ENCODE measurements at places on chromosomes 6 and 20.

- DNase-seq, result peak; percentile 28
- H3K27ac ChIP-seq, result no peak overlapping the region
- no peaks in the 10 kb centered on the region for H3K36me3 ChIP-seq
These were observed 115.8 kb downstream of the MANEA start for GRCh38 chr6:95693108-95693507.

GRCh38 chr20:33091693-33092092 is 12.2 kb downstream of the BPIFB4 start:
- H3K4me1 ChIP-seq, result no peaks in the 10 kb centered on the region
- no peak for DNase-seq
- H3K27ac ChIP-seq, result no peak overlapping the region
- no peak overlapping the region for H3K4me3 ChIP-seq
- no peaks in the 10 kb centered on the region for H3K36me3 ChIP-seq

DNA sequence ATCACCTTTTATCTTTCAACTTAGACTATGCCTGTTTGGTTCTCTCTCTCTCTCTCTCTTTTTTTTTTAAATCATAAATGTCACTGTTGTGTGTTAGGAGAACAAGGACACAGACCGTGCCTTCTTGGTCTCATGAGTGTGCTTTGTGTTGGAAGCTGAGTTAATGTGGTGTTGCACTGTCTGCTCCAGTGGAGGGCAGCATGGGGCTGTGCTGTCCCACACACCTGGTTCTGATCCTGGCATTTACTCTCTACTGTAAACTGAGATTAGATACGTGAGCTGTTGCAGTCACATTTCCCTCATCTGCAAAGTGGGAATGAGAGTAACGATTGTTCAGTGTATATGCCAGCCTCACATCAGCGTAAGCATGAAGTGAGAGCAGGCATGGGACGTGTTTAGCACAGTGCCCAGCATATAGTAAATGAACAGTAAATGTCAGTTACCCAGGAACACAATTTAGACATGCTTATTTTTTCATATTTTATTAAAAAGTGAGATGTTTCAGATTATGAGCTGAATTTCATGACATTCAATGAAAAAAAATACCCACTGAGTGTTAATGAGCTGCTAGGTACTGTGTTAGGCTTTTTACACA is 161.1 kb downstream of the FARS2 start:
- H3K27ac ChIP-seq, result no peak overlapping the region
- no peaks in the 10 kb centered on the region for H3K36me3 ChIP-seq
- no peaks in the 10 kb centered on the region for H3K27me3 ChIP-seq
- peak; percentile 72 for DNase-seq
- no peaks in the 10 kb centered on the region for H3K4me1 ChIP-seq
- no peak overlapping the region for H3K4me3 ChIP-seq

DNA sequence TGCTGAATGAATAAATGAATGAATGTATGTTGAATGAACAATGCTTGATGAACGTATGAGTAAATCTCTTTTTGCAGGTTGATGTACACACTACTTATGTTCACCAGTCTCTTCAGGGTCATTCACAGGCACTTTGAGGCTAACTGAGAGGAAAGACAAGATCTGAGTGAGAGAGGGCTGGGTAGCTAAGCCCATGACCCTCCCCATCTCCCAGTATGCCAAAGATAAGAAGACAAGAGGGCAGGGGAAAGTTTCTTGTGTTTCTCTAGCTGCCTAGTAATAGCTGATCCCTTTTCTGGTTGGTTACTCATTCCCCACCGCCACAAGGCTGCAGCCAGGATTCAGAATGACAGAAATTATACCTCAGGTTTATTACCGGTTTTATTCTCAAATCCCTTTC is 90.7 kb downstream of the CEP57L1 start:
- H3K4me3 ChIP-seq, result no peak overlapping the region
- no peak overlapping the region for H3K27ac ChIP-seq
- no peaks in the 10 kb centered on the region for H3K36me3 ChIP-seq
- H3K4me1 ChIP-seq, result peaks cover 11% of the 10 kb centered on the region

- H3K27ac ChIP-seq, result no peak overlapping the region
- H3K4me1 ChIP-seq, result peaks cover 6% of the 10 kb centered on the region
- H3K36me3 ChIP-seq, result no peaks in the 10 kb centered on the region
- no peak for DNase-seq
- H3K27me3 ChIP-seq, result no peaks in the 10 kb centered on the region
These were observed 151.6 kb upstream of the KCNG1 start for GRCh38 chr20:51174536-51174935.

DNA sequence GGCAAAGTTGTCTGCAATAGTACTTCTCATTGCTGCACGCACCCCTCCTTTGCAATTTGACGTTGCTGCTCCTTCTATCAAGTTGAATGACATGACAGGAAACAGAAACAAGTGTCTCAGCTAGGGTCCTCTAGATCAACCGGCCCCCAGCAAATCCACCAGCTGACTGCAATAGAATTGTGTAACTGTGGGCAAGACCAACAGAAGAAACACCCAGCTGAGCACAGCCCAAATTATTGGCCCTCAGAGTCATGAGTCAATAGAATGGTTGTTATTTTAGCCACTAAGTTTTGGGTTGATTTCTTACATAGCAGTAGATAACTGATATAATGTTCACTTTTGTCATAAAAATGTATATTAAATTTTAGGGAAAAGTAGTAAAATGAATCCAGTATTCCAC is 202.7 kb downstream of the MAFB start:
- DNase-seq, result no peak
- H3K27me3 ChIP-seq, result no peaks in the 10 kb centered on the region
- H3K4me1 ChIP-seq, result no peaks in the 10 kb centered on the region
- no peaks in the 10 kb centered on the region for H3K36me3 ChIP-seq
- no peak overlapping the region for H3K4me3 ChIP-seq
- no peak overlapping the region for H3K27ac ChIP-seq

DNA sequence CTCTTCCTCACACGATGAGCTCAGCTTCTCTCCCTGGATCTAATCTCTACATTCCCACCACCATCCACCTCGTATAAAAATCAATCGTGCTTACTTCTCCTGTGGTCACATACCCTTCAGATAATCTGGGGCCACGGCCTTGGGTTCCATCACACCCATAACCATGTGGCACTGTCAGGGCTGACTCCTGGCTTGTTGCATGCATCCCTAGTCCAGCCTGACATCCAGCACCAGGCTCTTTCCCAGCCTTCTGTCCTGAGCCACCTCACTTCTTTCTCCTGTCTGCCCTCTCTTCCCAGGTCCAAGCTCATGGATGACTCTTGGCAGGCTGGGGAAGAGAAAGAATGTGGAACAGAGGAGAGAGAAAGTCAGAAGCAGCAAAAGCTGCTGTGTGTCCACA is 199.8 kb downstream of the BACH2 start:
- no peak overlapping the region for H3K27ac ChIP-seq
- no peaks in the 10 kb centered on the region for H3K4me1 ChIP-seq
- no peak for DNase-seq

- no peaks in the 10 kb centered on the region for H3K36me3 ChIP-seq
- peak; percentile 42 for DNase-seq
- H3K27me3 ChIP-seq, result no peaks in the 10 kb centered on the region
These were observed 13.3 kb downstream of the PLCG1 start for GRCh38 chr20:41150664-41151063.

DNA sequence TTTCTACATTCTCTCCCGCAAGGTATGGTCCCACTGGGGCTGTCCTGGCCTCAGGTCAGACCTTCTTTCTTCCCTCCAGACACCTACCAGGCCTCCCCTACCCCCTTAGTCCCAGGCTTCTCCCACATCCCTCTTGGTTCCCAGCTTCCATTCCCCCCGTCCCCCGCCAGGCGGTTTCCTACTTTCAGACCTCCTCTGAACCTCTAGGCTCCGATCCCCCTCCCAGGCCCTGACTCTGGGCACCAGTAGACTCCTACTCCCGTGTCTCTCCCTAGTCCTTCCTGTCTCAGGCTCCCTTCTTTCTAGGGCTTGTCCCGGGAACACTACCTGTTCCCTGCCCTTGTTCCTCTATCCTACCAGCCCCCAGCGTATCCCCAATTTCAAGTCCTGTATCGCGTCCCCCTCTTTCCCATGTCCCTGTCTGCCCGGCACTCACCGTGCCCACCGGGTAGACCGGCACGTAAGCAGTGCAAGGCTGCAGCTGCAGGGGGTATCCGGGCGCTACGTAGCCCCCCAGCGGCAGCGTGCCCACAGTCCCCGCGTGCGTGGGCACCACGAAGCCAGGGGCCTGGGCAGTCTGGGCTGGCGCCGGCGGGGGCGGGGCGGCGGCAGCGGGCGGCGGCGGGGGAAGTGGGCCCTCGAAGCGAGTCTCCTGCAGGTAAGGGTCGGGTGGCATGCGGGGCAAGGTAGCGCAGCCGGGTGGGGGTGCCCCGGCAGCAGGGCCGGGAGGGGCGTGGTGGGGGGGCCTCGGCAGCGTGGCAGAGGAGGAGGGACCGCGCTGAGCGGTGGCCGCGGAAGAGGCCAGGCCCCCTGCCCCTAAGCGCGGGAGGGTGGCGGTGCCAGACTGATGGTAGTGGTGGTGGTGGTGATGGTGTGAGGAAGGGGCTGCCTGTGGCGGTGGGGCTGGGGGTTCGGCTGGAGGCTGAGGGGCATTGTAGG is 1.5 kb downstream of the PRRT1 start:
- peaks cover 24% of the 10 kb centered on the region for H3K4me1 ChIP-seq
- H3K27ac ChIP-seq, result no peak overlapping the region
- no peaks in the 10 kb centered on the region for H3K36me3 ChIP-seq
- H3K27me3 ChIP-seq, result no peaks in the 10 kb centered on the region

DNA sequence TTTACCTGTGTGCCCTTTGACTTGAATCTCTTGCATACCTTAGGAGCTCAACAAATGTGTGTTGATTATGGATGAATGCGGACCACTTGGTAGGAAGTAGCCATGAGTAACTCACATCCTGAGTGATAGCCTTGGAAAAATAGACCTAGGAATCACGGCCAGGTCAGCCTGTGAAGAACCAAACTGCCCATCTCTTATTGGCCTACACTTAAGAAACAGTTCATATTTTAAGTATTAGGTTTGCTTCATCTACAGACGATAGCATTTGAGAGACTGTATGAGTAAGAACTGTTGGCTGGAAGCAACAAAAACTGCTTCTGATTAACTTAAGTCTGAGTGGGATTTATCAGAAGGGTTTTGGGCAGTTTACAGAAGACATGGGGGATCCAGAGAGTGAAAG is 320.1 kb upstream of the PRND start:
- H3K4me3 ChIP-seq, result no peak overlapping the region
- no peaks in the 10 kb centered on the region for H3K36me3 ChIP-seq
- H3K27me3 ChIP-seq, result no peaks in the 10 kb centered on the region
- DNase-seq, result peak; percentile 2
- H3K4me1 ChIP-seq, result no peaks in the 10 kb centered on the region

- no peak overlapping the region for H3K4me3 ChIP-seq
- no peaks in the 10 kb centered on the region for H3K4me1 ChIP-seq
- DNase-seq, result no peak
- no peaks in the 10 kb centered on the region for H3K36me3 ChIP-seq
- no peaks in the 10 kb centered on the region for H3K27me3 ChIP-seq
These were observed 15.1 kb downstream of the ACSS1 start for GRCh38 chr20:25042531-25043498.

GRCh38 chr6:105458551-105458950 is 55.7 kb upstream of the PREP start:
- no peaks in the 10 kb centered on the region for H3K36me3 ChIP-seq
- no peaks in the 10 kb centered on the region for H3K4me1 ChIP-seq
- no peak for DNase-seq
- no peak overlapping the region for H3K4me3 ChIP-seq

GRCh38 chr6:15493437-15494168 is 169.2 kb downstream of the DTNBP1 start:
- peaks cover 11% of the 10 kb centered on the region for H3K4me1 ChIP-seq
- no peaks in the 10 kb centered on the region for H3K27me3 ChIP-seq
- peak; percentile 56 for DNase-seq
- no peak overlapping the region for H3K4me3 ChIP-seq

- H3K27ac ChIP-seq, result no peak overlapping the region
- H3K4me3 ChIP-seq, result no peak overlapping the region
- H3K36me3 ChIP-seq, result no peaks in the 10 kb centered on the region
- no peaks in the 10 kb centered on the region for H3K27me3 ChIP-seq
- no peak for DNase-seq
- no peaks in the 10 kb centered on the region for H3K4me1 ChIP-seq
These were observed 442.2 kb downstream of the RNF144B start for GRCh38 chr6:18829272-18829870.

GRCh38 chr6:33316603-33317418 is 733 bp downstream of the ZBTB22 start:
- peaks cover 5% of the 10 kb centered on the region for H3K4me1 ChIP-seq
- H3K27me3 ChIP-seq, result no peaks in the 10 kb centered on the region
- H3K27ac ChIP-seq, result no peak overlapping the region
- H3K4me3 ChIP-seq, result no peak overlapping the region

- H3K4me1 ChIP-seq, result no peaks in the 10 kb centered on the region
- no peaks in the 10 kb centered on the region for H3K27me3 ChIP-seq
- no peak overlapping the region for H3K4me3 ChIP-seq
- no peaks in the 10 kb centered on the region for H3K36me3 ChIP-seq
These were observed 269.9 kb upstream of the AGPAT4 start for GRCh38 chr6:161543684-161544309.

DNA sequence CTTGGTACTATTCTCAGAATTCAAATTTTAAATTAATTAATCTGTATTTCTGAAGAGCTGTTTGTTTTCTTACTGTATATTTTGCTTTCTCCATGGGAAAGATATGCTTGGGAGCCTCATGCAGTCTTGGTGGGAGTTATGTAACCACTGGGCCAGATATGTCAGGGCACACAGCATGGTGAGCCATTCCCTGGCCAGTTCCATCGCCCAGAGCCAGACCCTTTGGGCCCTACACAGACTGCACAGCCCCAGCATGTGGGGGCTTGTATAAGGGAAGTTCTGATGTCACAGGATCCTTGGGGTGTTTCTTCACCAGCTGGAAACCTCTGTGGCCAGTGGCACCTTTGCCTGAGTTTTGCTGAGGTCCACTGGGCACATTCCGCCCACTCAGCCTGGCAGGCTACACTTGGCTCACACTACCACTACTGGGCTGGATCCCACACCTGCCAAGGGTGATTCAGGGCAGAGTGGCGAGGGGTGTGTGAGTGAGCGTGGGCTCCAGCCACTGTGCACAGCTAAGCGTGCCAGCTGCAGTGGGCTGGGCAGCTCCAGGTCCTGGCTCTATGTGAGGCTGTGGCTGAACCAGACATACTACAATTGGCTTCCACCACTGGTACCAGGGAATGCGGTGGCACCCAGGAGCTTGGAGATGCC is 293.5 kb downstream of the ARHGAP18 start:
- no peaks in the 10 kb centered on the region for H3K27me3 ChIP-seq
- no peak overlapping the region for H3K27ac ChIP-seq
- no peaks in the 10 kb centered on the region for H3K36me3 ChIP-seq
- no peak overlapping the region for H3K4me3 ChIP-seq

DNA sequence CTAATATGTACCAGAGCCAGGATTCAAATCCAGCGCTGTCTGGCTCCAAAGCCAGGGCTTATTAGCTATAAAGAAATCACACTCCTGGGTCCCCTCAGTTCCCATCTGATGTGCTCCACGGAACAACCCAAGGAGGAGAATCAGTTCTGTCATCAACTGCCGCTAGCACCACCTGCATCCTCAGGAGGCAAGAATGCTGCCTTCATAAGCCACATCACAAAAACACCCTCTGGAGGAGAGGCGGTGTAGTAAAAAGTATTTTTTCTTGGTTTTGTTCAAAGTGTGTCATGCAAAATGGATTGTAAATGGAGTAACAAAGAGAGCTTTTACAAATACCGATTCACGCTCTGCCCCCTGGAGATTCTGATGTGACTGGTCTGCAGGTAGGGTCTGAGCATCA is 57.1 kb downstream of the TNFRSF21 start:
- H3K36me3 ChIP-seq, result peaks cover 4% of the 10 kb centered on the region
- no peak for DNase-seq
- no peaks in the 10 kb centered on the region for H3K4me1 ChIP-seq
- H3K27ac ChIP-seq, result no peak overlapping the region
- no peak overlapping the region for H3K4me3 ChIP-seq
- no peaks in the 10 kb centered on the region for H3K27me3 ChIP-seq

GRCh38 chr6:70847106-70848084 is 109.5 kb downstream of the B3GAT2 start:
- H3K36me3 ChIP-seq, result no peaks in the 10 kb centered on the region
- no peaks in the 10 kb centered on the region for H3K4me1 ChIP-seq
- H3K4me3 ChIP-seq, result no peak overlapping the region
- no peak for DNase-seq
- H3K27me3 ChIP-seq, result no peaks in the 10 kb centered on the region
